ENCODE measurements at places on chromosomes 3 and 15.

DNA sequence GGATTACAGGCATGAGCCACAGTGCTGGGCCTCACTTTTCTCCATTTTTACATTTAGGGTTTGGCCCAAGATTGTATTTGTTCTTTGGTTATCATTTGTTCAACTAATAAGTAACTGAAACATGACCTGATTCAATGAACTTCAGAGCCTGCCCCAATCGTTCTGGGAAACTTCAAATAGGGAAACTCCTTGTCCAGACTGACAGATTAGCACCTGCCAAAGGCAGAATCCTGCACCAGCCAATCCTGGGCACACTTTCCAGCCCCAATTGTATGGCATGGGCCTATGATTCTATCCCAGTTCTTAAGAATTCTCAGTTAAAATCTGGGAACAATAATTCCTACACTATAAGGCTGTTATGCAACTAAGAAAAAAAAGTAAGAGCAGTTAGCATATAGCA, 18.3 kb upstream of the RAB43 start:
- no peak for DNase-seq

DNA sequence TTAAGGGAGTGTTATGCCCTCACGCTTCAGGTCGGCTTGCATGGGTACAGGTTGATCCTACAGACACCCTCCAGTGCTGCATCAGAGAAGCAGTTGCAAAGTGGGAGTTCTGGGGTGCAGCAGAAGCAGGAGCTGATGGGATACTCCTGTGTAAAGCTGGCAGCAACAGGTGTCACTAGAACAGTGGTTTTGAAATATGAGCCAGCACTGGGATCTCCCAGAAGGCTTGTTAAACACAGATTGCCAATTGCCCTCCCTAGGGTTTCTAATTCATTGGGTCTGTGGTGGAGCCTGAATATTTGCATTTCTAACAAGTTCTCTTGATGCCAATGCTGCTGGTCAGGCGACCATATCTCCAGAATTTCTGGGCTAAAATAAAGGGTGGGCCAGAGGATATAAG, 350.4 kb downstream of the CLSTN2 start:
- DNase-seq, result no peak

GRCh38 chr3:169848741-169849140, 21.0 kb downstream of the LRRC31 start:
- no peak for DNase-seq

GRCh38 chr3:55369141-55369847, 117.8 kb downstream of the WNT5A start:
- no peak for DNase-seq

Measured in AG08396 (cell line).